ENCODE measurements at places on chromosomes 12 and 14. TPM values are rescaled to one million over a fixed set of nuclear protein-coding genes. Genes with fewer than 3 reads are reported as not detected.

The RGS6 gene
- 26.0 TPM for total RNA-seq

DNA sequence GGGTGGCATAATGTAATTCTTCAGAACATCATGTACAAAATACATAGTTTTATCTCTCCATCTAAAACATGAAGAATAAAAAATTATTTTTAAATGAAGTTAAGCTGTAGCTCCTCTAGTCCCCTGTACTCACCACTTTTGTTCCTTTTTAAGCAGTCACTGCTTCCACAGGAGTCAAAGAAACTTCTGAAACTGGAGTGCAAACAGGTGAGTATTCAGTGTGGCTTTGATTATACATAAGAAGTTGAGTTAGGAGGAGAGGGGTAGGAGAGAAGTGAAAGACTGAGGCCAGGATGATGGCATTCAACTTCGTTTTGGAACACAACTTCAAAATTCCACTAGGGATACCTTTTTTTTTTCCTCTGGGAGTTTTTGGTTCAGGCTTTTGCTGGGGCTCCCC is 131.4 kb upstream of the CNTN1 start:
- DNase-seq: no peak

DNA sequence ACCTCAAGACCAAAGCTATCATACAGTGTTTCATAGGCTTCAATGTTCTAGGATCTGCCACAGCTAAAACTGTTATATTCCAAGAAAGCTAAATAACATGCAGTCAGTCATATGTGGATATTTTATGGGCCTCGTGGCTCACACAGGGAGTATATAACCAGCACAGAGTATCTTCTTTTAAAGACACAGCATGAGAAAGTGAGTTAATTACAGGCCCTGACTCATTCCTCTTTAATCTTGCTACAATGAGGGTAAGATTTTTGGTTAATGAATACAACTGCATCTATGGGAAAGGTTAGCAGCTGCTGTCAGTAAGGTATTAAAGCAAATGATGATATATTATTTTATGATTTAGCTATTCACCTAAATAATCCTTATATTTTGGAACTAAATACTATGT is 111.0 kb downstream of the TRAFD1 start:
- no peak for DNase-seq

GRCh38 chr12:113392988-113393579 is 10.6 kb downstream of the SDS start:
- DNase-seq: peak; percentile 42

DNA sequence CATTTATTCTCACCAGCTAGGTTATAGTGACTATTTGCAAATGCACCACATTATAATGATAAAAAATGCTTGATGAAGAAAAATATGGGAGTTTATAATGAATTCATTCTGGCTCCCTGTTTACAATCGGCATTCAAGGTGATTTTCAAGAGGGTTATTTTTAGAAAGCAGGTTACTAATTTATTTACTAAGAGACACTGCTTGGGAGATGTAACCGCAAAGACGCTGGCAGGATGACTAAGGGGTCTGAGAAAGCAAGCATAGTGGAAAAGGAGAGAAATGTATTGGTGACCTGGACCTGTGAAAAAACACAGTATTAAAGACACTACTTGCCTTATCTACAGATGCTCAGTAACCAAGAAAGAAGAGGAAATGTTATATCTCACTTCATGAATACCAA is 13.3 kb upstream of the PITPNM2 start:
- no peak for DNase-seq

- no peak for DNase-seq
Observed at GRCh38 chr14:90242444-90242843, 13.9 kb upstream of the PSMC1 start.

The FSCB gene
- not detected for total RNA-seq

- no peak for DNase-seq
Observed at GRCh38 chr12:65392491-65392890, 114.0 kb downstream of the MSRB3 start.

DNA sequence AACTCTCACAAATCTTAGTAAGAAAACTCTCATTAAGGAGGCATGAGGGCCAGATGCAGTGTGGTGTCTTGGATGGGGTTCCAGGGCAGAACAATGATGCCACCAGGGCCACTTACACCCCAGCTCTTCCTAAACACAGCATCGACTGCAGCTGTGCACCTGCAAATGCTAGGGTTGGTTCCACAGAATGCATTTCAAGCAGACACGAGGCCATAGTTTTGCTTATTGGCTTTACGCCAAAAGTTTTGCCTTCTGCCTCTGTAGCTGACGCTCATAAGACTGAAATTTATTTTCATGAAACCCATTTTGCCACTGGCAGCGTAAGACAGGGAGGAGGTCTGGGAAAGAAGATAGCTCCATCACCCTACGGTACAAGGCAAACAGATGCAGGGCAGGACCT is 179.0 kb downstream of the RIMBP2 start:
- no peak for DNase-seq

DNA sequence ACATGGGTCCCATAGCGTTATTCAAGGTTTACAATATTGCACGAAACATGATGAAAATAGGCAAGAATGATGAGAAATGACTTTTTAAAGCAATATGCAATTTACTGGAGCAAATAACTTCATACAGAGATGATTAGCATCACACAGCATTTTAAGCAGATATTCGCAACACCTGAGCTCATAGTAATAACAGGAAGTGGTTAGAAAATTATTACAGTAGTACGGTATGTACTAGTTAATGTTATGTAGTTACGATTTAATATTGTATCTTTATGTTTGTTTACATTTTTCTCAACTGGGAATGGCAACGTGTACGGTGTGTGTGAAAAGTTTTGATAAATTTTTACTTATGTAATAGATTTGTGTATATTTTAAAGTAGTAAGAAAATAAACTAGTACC is 102.6 kb downstream of the OSBPL8 start:
- no peak for DNase-seq

The CAPZA3 gene
- total RNA-seq: not detected

The C3AR1 gene
- total RNA-seq: 6.9 TPM

The CLEC4D gene
- not detected for total RNA-seq

- no peak for DNase-seq
Observed at GRCh38 chr14:48826058-48826457, 760.1 kb downstream of the RPS29 start.

- no peak for DNase-seq
Observed at GRCh38 chr12:124901003-124901402, 13.4 kb downstream of the UBC start.

DNA sequence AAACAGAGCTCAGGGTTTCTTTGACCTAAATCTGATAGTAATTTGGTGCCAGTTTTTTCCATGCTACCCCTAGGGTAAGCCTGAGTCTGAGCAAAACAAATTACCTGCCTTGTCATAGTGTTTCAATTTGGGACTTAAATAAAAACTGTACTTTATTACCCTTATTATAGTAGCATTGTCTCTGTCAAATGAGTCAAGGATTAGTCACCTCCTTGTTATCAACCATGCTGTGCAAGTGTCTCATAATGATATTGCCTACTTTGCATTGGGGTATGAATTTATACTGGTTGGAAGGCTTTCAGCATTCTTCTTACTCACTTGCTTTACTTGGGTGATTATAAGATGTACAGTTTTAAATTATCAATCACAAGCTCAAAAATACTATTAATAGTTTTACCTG is 380.0 kb downstream of the LRFN5 start:
- no peak for DNase-seq

- no peak for DNase-seq
Observed at GRCh38 chr14:71175491-71175890, 268.2 kb downstream of the PCNX1 start.

DNA sequence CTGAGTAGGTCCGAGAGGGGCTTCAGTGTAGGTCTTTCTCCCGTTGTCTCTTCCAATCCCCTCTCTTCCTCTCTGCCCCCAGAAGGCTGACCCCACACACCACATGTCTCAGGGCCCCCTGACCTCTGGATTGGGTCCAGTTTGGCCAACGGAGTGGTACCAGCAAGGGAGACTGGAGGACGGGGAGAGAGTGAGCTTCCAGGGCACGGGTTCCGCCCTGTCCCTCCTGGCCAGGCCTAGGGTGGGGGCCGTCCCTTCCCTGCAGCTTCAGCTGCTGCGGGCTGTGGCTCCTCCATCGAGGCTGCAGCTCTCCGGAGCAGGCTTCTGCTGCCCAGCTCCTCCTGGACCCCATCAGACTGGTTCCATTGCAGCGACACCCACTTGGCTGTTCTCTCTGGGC is 17.4 kb downstream of the FZD10 start:
- DNase-seq: no peak

The STAB2 gene
- 0.25 TPM for total RNA-seq

DNA sequence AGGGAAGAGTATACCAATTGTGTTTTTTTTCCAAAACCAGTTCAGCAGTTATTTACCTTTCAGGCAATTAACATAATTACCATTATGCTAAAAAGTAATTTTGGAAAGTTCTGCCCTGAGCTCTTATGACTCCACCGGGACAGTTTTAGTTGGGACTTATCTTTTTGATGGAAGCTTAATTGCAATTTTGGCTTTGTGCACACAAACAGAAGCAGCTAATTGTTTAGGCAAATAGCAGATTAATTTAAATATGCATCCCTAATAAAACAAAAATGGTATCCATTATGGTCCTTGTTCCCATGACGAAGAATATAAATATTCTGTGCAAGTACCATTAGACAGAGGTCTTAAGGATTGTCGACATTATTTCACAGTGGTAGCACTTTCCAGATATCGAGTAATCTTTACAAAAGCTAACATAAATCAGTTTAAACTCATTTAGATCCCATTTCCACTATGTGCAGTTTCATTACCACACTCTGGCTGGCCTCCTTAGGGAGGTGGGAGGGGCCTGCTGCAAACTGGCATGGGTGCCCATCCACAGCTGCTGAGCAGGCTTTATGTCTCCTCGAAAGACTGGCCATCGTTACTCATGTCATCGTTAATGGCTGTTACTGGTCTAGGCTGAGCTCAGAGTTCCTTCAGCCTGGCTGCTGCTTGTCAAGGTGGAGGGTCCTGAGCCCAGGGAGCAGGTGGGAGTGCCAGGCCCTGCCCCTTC is 68.2 kb downstream of the FBXW8 start:
- DNase-seq: no peak

The BMP4 gene
- 7.1 TPM for total RNA-seq

- DNase-seq: no peak
Observed at GRCh38 chr12:129815846-129816245, 88.0 kb downstream of the TMEM132D start.

The PLEKHD1 gene
- total RNA-seq: 0.37 TPM

DNA sequence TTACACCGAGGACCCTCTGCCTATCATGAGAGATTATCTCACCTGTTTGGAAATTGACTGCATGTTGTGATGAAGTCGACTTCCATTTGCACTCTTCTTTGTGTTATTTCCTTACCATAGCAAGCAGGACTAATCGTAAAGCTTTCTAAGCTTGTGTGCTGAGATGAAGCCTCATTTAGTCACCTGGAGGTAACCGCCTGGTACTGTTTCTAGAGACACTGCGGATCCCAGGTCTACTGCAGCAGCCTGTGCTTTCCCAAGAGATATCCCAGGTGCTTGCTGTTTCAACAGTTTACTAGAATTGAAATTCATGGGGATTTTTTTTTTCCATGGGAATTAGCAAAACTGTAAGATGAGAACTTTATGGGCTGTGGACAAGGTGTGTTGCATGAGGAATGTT is 131.8 kb downstream of the PTPRR start:
- DNase-seq: no peak

- no peak for DNase-seq
Observed at GRCh38 chr12:131698286-131698685, 12.6 kb upstream of the SFSWAP start.

The CD163L1 gene
- 1.6 TPM for total RNA-seq

- DNase-seq: peak; percentile 94
Observed at GRCh38 chr14:22829661-22830442, at the start of gene MRPL52. Gene MRPL52, plus strand, starts transcription at chr14:22829887. Its CDS starts 26 bp downstream, at chr14:22829913.

The C12orf42 gene
- total RNA-seq: not detected

The ADSS1 gene
- 226 TPM for total RNA-seq

The REP15 gene
- total RNA-seq: 7.5 TPM

- no peak for DNase-seq
Observed at GRCh38 chr12:10101648-10102220, 2.9 kb upstream of the CLEC1A start.

The SLC5A8 gene
- not detected for total RNA-seq

The ELK3 gene
- total RNA-seq: 21.1 TPM

DNA sequence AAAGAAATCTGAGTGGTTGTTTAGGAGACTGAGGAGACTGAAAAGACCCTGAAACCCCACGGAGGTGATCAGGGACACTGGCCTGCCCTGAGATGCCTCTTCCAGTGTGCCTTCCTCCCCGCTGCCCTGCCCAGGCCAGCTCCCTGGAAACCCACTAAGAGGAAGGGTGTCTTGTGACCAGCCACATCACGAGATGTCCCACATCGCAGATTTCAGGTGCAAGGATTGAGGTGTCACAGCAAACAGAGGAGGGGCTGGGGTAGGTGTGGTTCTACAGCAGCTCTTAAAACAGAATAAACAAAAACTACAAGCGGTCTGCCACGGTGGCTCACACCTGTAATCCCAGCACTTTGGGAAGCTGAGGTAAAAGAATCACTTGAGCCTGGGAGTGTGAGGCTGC is 184.3 kb upstream of the C14orf180 start:
- DNase-seq: no peak

DNA sequence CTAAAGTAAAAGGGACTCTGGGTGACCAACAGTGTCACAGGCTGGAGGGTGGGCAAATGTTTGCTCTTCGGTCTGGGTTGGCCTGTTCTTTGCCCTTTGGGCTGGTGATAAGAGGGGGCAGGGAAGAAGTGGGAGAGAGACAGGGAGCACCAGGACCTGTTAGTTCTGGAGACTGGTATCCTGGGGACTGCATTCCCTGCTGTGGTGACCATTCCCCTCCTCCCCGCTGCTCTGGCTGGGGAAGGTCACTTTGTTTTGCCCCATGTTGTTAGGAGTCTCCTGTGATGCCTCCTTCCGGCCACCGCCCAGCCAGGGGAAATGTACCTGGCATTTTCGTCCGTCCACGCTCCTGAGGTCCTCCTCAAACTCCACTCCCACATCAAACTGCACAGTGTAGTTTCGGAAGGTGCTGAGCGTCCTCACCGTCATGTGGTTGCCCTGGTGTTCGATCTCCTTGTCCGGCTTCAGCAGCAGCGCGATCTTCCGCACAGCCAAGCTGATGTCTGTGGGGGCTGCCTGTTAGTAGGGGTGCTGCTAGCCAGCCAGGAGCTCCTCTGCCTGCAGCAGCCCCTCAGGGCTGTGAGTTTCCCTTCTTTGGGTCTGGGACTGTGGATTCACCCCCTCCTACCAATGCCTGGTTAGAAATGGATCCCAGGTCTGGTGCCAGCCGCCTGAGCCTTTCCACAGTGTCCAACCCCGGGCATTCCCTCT is 618 bp downstream of the RBP5 start:
- DNase-seq: no peak

- DNase-seq: peak; percentile 58
Observed at GRCh38 chr12:5081016-5081415, 37.3 kb downstream of the KCNA5 start.

GRCh38 chr12:14664434-14665023 is 31.9 kb downstream of the GUCY2C start:
- DNase-seq: no peak

The KLRF1 gene
- 0.55 TPM for total RNA-seq

The BHLHE41 gene
- 35.9 TPM for total RNA-seq

The KRT73 gene
- not detected for total RNA-seq

GRCh38 chr12:9221483-9221882 is 13.3 kb upstream of the PZP start:
- no peak for DNase-seq

Data from left ventricle myocardium superior (tissue), 1 donor.